Chondrocyte (in vitro differentiated cells): ENCODE measurements at places on chromosomes 13 and 19. TPM values are rescaled to one million over a fixed set of nuclear protein-coding genes. Genes with fewer than 3 reads are reported as not detected.
A peak's percentile ranks its signal among the peaks of the same experiment; 100 is the strongest.

- DNase-seq, result no peak
- H3K27ac ChIP-seq, result peak overlapping the region; percentile 74
- H3K36me3 ChIP-seq, result no peaks in the 10 kb centered on the region
- no peaks in the 10 kb centered on the region for H3K27me3 ChIP-seq
- no peak overlapping the region for H3K4me3 ChIP-seq
These were observed 14.7 kb downstream of the ELL start for GRCh38 chr19:18507021-18507726.

- H3K4me1 ChIP-seq, result peaks cover 42% of the 10 kb centered on the region
- peaks cover 44% of the 10 kb centered on the region for H3K36me3 ChIP-seq
- DNase-seq, result no peak
- no peaks in the 10 kb centered on the region for H3K27me3 ChIP-seq
- H3K4me3 ChIP-seq, result no peak overlapping the region
These were observed 88.4 kb downstream of the SACS start for GRCh38 chr13:23344931-23345595.

DNA sequence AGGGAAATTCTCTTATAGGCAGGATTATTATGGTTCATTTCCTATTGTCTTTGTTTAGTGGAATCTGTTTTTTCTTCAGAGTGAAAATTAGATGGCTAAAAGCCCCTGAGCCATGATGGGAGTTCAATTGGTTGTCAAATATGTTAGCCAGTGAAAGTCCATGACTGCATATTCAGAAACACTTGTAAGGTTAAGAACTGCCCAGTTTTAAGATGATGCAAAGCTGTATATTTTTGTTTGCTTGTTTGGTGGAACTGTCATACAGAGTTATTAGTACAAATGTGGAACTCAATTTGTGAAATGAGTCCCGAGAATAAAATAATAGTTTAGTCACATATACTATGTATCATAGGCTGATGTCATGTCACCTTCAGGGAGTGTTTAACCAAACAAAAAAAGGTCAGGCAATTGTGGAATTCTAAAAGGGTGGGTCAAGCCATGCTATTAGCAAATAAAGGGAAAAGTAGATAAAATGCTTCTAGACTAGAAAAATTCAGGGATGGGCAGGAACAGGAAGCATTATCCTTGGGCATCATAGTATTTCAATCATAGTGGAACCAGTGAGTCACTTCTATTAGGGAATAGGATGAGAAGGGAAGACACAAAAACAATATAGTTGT is 248.3 kb upstream of the SLITRK1 start:
- H3K36me3 ChIP-seq, result no peaks in the 10 kb centered on the region
- no peaks in the 10 kb centered on the region for H3K27me3 ChIP-seq
- H3K4me3 ChIP-seq, result no peak overlapping the region

DNA sequence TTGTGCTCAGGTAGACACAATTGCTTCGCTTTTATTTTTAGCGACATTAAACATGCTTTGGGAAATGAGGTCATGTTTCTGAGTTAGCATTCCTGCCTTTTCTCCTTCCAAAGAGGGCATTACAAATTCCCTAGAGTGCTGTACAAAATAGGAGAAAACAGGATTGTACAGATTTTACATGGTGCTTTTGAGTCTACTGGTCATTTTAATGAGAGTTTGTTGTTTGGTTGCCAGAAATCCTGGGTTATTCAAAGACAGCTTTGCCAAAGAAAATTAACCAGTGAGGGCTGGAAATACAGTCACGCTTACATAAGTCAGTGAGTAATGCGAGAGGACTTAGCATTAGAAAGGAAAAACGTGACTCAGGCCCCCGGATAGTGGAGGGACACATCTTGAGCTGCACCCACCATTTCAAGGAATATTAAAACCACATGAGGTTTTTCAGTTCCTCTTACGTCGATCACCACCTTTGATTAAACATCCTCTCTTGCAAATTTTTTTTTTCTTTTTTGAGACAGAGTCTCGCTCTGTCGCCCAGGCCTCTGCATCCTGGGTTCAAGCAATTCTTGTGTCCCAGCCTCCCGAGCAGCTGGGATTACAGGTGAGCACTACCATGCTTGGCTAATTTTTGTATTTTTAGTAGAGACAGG is 55.4 kb downstream of the SACS start:
- H3K27me3 ChIP-seq, result no peaks in the 10 kb centered on the region
- peaks cover 73% of the 10 kb centered on the region for H3K4me1 ChIP-seq
- no peak for DNase-seq
- peak overlapping the region; percentile 95 for H3K27ac ChIP-seq

DNA sequence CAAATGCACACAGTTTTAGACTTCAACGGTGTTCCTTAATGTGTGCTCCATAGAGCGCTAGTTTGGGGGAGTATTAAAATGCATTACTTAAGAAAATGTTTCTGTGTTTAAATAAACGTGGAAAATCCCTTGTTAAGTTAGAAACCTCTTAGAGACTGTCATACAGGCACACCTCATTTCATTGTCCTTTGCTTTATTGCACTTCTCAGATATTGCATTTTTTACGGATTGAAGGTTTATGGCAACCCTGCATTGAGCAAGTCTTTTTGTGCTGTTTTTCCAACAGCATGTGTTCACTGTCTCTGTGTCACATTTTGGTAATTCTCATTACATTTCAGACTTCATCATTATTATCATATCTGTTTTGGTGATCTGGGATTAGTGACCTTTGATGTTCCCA is 244.0 kb downstream of the GGACT start:
- DNase-seq, result no peak
- no peak overlapping the region for H3K27ac ChIP-seq
- peaks cover 20% of the 10 kb centered on the region for H3K36me3 ChIP-seq
- peaks cover 18% of the 10 kb centered on the region for H3K4me1 ChIP-seq

DNA sequence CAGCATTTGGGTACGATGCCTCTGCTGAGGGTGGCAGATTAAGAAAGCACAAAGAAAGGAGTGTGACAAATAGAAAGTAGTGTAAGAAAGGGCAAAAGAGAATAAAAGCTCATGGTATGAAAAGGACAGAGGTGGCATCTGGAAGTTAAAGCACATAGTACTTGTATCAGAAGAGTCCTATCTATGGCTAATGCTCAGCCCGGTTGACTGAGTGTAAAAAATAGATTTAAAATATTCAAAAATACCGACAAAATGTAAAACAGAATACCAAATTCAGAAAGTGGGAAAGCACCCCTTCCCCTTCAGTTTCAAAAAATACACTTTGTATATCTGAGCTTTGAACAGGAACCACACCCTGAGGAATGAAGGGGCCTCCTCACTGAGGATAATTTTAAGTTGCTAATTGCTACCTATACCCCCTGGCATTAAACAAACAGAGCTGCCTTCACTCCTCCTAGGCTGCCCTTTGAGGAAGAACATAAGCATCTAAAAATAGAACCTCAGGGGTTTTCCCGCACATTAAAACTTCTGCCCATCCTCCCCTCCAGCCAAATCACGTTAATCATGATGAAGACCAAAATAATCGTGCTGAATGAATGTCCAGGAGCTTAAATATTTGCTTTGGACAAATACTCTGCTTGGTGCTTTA is 43.3 kb downstream of the DLEU7 start:
- no peaks in the 10 kb centered on the region for H3K36me3 ChIP-seq
- H3K4me1 ChIP-seq, result peaks cover 43% of the 10 kb centered on the region
- no peaks in the 10 kb centered on the region for H3K27me3 ChIP-seq
- no peak overlapping the region for H3K4me3 ChIP-seq
- H3K27ac ChIP-seq, result peak overlapping the region; percentile 70

- no peak for DNase-seq
- no peaks in the 10 kb centered on the region for H3K27me3 ChIP-seq
- no peaks in the 10 kb centered on the region for H3K36me3 ChIP-seq
- H3K27ac ChIP-seq, result no peak overlapping the region
- H3K4me3 ChIP-seq, result no peak overlapping the region
- H3K4me1 ChIP-seq, result no peaks in the 10 kb centered on the region
These were observed 163.5 kb upstream of the TUBA3C start for GRCh38 chr13:19345158-19345557.

GRCh38 chr13:46961719-46962118 is 64.9 kb upstream of the HTR2A start:
- H3K27me3 ChIP-seq, result peaks cover 4% of the 10 kb centered on the region
- no peaks in the 10 kb centered on the region for H3K36me3 ChIP-seq

- no peaks in the 10 kb centered on the region for H3K27me3 ChIP-seq
- peaks cover 7% of the 10 kb centered on the region for H3K36me3 ChIP-seq
- no peak overlapping the region for H3K27ac ChIP-seq
- DNase-seq, result no peak
- no peaks in the 10 kb centered on the region for H3K4me1 ChIP-seq
These were observed 14.7 kb downstream of the CAB39L start for GRCh38 chr13:49429121-49429520.

DNA sequence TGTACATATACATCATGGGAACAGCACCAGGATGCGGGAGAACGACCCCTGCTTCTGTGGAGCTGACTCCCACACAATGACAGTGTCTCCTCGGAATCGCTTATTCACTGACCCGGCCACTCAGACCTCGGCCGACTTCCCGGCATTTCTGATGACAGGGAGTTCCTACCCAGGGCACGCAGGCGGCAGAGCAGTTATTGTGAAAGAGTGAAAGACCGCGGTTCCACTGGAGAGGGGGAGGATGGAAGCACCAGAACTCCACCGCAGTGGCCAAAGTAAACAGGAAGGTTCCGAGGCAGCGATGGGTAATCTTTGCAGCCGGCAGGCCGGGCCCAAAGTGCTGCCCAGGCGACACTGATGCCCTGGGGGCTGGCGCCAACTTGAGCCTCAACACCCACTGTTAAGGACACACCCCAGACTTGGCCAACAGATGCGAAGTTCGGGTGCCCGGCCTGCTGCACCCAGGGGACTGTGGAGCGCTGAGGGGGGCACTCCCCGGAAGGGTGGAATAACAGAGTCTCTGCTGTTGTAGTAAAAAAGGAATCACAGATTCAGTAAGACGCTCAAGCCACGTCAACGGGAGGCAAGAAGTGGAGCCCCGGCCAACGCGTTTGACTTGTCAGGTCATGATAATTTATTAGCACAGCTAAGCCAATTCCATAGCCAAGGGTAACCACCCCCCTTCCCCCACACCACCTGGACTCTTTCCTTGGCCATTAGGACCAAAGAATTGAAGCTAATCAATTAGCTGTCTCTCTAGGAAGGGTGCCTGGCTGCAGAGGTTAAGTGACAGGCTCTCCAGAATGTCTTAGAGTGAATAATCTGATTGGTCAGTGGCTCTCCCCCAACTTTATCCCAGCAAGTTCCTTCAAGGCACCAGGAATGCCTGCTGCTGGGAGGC is 5.8 kb downstream of the MLLT1 start:
- no peaks in the 10 kb centered on the region for H3K27me3 ChIP-seq
- peaks cover 94% of the 10 kb centered on the region for H3K4me1 ChIP-seq
- peak overlapping the region; percentile 59 for H3K4me3 ChIP-seq
- no peak for DNase-seq
- peak overlapping the region; percentile 99 for H3K27ac ChIP-seq

DNA sequence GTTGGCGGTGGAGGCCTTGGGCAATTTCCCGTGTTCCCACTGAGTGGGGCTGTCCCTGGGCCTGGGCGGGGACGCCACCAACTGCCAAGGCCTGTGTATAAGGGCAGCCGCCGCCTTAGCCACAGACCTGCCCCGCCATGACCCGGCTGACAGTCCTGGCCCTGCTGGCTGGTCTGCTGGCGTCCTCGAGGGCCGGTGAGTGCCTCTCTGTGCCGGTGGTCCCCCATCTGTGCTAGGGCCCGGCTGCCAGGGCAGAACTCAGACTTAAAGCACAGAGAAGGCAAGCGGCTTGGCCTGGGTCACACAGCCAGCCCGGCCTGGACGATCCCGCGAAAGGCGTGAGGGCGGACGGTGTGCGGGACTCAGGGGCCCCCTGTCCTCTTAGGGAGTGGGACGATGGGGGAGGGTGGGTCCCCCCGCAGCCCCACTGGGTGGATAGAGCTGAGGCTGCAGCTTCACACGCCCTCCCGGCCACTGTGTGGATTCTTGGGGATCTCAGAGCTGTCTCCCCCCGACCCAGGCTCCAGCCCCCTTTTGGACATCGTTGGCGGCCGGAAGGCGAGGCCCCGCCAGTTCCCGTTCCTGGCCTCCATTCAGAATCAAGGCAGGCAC is at the start of gene AZU1:
Gene AZU1, plus strand, starts transcription at position 128 of the 612 bp plus-strand sequence. Its CDS starts 10 bp downstream, at position 138.
- H3K27ac ChIP-seq, result no peak within 1 kb of the TSS
- no peaks in the 10 kb centered on the region for H3K4me1 ChIP-seq
- H3K4me3 ChIP-seq, result no peak within 1 kb of the TSS
- peak; percentile 87 for DNase-seq
- H3K36me3 ChIP-seq, result no peaks in the 10 kb centered on the region

GRCh38 chr13:93217721-93218261 is 8.8 kb upstream of the GPC6 start:
- peaks cover 15% of the 10 kb centered on the region for H3K4me1 ChIP-seq
- no peaks in the 10 kb centered on the region for H3K36me3 ChIP-seq
- no peak overlapping the region for H3K27ac ChIP-seq
- H3K4me3 ChIP-seq, result no peak overlapping the region

DNA sequence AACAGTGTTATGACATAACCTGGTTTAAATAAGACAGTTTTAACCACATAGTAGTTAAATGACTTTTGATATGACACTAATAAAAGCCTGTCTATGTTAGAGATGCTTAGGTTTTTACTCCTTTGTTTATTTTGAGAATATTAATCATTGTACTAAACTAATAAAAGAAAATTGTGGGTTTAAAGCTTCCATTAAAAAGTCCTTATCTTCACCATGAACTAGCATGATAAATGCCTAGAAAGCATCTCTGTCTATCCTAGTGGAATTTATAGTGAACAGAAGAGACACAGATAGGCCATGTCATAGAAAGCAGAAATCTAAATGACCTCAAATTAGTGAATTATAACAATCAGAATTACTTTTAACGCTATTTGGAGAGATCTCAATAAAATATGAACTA is 255.2 kb downstream of the PCDH9 start:
- no peak overlapping the region for H3K27ac ChIP-seq
- H3K4me1 ChIP-seq, result peaks cover 10% of the 10 kb centered on the region
- H3K36me3 ChIP-seq, result no peaks in the 10 kb centered on the region
- H3K4me3 ChIP-seq, result no peak overlapping the region

- H3K4me3 ChIP-seq, result no peak overlapping the region
- H3K4me1 ChIP-seq, result no peaks in the 10 kb centered on the region
- no peak for DNase-seq
These were observed 6.5 kb upstream of the SUPT20H start for GRCh38 chr13:37065890-37066526.

DNA sequence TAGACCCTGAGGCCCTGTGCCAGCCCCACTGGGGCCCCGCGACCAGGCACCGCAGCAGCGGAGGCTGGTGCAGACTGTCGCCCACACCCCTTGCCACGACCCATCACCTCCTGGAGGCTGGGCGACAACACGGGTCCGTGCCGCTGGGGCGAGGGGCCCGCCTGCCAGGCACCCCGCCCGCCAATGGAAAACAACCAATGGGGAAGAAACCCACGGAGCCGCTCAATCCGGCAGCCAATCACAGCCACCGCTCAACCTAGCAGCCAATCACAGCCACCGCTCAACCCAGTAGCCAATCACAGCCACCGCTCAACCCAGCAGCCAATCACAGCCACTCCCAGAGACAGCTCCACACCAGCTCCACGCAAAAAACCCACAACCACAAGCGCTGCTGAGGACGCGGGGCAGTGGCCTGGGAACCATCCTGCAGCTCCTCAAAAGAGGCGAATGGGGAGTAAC is 29.7 kb downstream of the GPX4 start:
- H3K27me3 ChIP-seq, result no peaks in the 10 kb centered on the region
- DNase-seq, result no peak
- H3K27ac ChIP-seq, result no peak overlapping the region
- H3K4me1 ChIP-seq, result peaks cover 28% of the 10 kb centered on the region

PTGIR gene
- total RNA-seq, result 0.80 to 2.4 TPM (median 2.2 TPM) in 3 replicates

PSG2 gene
- 0.44 TPM in 1 of 3 replicates, not detected in the others for total RNA-seq

CLEC17A gene
- not detected in 3 replicates for total RNA-seq

LIM2 gene
- total RNA-seq, result not detected in 3 replicates

HSPB6 gene
- 0.75 to 5.7 TPM (median 5.0 TPM) in 3 replicates for total RNA-seq

N4BP2L1 gene
- total RNA-seq, result 3.3 to 3.9 TPM (median 3.7 TPM) in 3 replicates

THAP8 gene
- total RNA-seq, result 6.6 to 10.2 TPM (median 8.9 TPM) in 3 replicates

C1QTNF9B gene
- total RNA-seq, result not detected in 3 replicates

ZNF431 gene
- total RNA-seq, result 7.9 to 12.3 TPM (median 8.6 TPM) in 3 replicates

MOB3A gene
- total RNA-seq, result 34.6 to 48.0 TPM (median 45.5 TPM) in 3 replicates

AMH gene
- 10.2 to 18.8 TPM (median 10.8 TPM) in 3 replicates for total RNA-seq
